Right lobe of liver (tissue), 6 donors: ENCODE measurements at places on chromosomes 5 and 9. TPM values are rescaled to one million over a fixed set of nuclear protein-coding genes. Genes with fewer than 3 reads are reported as not detected.
A peak's percentile ranks its signal among the peaks of the same experiment; 100 is the strongest.

ADAM19 gene
- 1.8 TPM for total RNA-seq

HAVCR2 gene
- 3.0 TPM for total RNA-seq

GRCh38 chr5:61329550-61330128 lies 2.4 kb upstream of the ZSWIM6 start:
- DNase-seq = no peak
- H3K4me1 ChIP-seq = no peaks in the 10 kb centered on the region
- no peaks in the 10 kb centered on the region for H3K27me3 ChIP-seq
- H3K36me3 ChIP-seq = no peaks in the 10 kb centered on the region
- H3K27ac ChIP-seq = peak overlapping the region; percentile 96
- no peak overlapping the region for H3K4me3 ChIP-seq

CCDC171 gene
- total RNA-seq = 0.47 TPM

GRCh38 chr5:74426506-74426905 lies 214.0 kb downstream of the ENC1 start:
- DNase-seq = no peak
- no peaks in the 10 kb centered on the region for H3K36me3 ChIP-seq
- no peak overlapping the region for H3K4me3 ChIP-seq
- no peaks in the 10 kb centered on the region for H3K27me3 ChIP-seq
- no peaks in the 10 kb centered on the region for H3K4me1 ChIP-seq

DNA sequence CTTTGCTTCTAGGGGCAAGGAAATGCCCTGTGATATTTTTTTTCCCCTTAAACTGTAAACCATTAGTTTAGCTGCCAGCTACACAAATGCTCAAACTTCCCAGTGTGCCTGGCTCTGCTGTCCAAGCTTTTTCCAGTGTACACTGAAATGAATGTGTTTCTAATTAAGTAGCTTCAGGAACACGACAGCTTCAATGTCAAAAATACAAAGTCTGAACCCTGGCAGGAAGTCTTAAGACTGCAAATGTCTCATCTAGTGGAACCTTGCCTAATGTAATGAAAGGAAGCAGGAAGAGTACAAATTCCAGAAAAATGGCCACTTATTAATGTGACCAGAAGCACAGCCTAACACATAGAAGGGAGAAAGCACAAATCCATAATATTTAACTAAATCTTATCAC lies 255.2 kb downstream of the CRB2 start:
- H3K36me3 ChIP-seq = no peaks in the 10 kb centered on the region
- no peak overlapping the region for H3K4me3 ChIP-seq
- no peak overlapping the region for H3K27ac ChIP-seq
- H3K4me1 ChIP-seq = no peaks in the 10 kb centered on the region

DNA sequence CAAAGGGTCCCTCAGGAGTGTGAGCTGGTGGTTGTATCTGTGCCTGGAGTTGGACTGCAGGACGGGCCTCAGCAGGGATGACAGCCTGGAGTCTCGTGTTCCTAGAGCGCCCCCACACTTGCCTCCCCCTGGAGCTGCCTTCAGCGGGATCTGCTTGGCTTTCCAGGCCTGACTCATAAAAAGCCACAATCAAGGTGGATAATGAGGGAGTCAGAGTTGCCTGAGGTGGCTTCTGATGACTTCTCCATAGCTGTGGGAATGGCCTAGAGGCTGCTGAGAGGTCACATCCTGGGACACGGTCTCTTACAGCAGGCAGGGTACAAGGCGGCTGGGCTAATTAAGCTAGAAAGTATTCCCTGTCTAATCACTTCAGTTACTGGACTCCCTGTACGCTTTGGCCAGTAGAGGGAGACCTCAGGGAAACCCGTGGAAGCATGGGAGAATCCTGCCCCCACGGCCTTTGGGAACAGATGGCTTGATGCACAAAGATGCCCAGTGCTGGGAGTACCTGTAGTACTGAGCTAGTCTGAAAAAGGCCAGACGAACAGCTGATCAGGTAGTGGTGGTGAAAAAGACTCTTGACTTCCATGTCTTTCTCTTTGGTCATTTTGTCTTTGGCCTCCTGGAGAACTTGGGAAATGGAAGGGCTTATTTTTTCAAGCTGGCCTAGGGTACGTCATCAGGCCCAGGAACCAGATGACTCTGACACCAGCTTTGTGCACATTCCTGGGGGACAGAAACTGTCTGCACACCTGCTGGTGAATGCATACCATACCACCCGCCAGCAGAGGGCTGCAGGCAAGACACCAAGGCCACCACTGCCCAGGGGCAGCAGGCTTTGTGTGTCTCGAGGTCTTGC lies 16.1 kb upstream of the FRRS1L start:
- no peak for DNase-seq
- H3K4me3 ChIP-seq = no peak overlapping the region
- no peaks in the 10 kb centered on the region for H3K4me1 ChIP-seq
- H3K36me3 ChIP-seq = no peaks in the 10 kb centered on the region

DNA sequence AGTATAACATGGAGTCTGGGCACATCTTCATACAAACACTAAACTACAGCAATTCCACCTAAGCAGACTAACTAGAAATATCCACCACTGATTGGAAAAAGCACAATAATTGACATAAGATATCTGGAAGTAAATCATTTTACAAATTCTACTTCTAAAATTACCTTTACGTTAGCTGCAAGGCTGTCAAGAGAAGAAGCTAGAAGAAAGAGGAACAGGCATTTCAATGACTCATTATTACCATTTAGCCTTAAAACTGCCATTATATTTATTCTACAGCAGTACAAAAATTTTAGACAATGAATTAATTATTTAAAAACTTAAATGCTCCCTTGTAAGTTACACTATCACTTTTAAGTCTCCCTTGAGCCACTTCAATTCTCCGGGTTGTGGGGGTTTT lies 43.4 kb upstream of the PLPP6 start:
- no peak overlapping the region for H3K27ac ChIP-seq
- H3K4me1 ChIP-seq = no peaks in the 10 kb centered on the region
- H3K4me3 ChIP-seq = no peak overlapping the region

DNA sequence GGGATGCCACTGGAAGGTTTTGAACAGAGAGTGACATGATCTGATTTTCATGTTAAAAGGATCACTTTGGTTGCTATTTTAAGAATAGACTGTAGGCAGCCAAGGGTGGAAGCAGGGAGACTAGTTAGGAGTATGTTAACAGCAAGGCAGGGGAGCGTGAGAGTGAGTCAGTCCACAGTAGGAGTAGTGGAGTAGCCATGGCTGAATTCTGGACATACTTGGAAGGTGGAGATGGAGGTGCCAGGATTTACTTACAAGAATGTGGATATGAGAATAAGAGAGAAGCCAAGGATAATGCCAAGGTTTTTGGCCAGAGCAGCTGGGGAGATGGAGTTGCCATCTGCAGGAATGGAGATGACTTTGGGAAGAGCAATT lies 118.8 kb downstream of the GALNT10 start:
- H3K4me3 ChIP-seq = no peak overlapping the region
- H3K4me1 ChIP-seq = no peaks in the 10 kb centered on the region
- DNase-seq = no peak

GRCh38 chr9:12773562-12773961 lies 1.3 kb upstream of the LURAP1L start:
- H3K27me3 ChIP-seq = no peaks in the 10 kb centered on the region
- H3K36me3 ChIP-seq = no peaks in the 10 kb centered on the region
- H3K4me3 ChIP-seq = no peak overlapping the region
- peak overlapping the region; percentile 8 for H3K27ac ChIP-seq

SLC25A48 gene
- 5.3 TPM for total RNA-seq

DNA sequence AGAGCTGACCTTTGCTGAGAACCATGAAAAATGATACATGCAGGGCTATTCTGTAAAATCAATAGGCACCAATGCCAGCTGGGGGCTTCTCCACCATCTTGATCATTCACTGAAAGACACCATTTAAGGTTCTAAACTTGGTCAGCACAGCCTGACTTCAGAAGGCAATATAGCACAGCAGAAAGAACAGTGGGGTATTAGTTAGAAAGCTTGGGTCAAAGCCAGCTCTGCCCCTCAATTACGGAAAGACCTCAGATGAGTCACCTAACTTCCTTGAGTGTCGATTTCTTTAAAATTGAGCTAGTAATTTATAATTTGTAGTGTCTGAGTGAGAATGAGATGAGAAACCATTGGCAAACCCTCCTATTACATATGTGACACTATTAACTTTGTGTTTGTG lies 3.4 kb downstream of the TNC start:
- H3K27me3 ChIP-seq = no peaks in the 10 kb centered on the region
- H3K4me1 ChIP-seq = peaks cover 13% of the 10 kb centered on the region
- no peak overlapping the region for H3K27ac ChIP-seq
- no peak for DNase-seq
- no peaks in the 10 kb centered on the region for H3K36me3 ChIP-seq

NOXA1 gene
- 4.8 TPM for total RNA-seq

DNA sequence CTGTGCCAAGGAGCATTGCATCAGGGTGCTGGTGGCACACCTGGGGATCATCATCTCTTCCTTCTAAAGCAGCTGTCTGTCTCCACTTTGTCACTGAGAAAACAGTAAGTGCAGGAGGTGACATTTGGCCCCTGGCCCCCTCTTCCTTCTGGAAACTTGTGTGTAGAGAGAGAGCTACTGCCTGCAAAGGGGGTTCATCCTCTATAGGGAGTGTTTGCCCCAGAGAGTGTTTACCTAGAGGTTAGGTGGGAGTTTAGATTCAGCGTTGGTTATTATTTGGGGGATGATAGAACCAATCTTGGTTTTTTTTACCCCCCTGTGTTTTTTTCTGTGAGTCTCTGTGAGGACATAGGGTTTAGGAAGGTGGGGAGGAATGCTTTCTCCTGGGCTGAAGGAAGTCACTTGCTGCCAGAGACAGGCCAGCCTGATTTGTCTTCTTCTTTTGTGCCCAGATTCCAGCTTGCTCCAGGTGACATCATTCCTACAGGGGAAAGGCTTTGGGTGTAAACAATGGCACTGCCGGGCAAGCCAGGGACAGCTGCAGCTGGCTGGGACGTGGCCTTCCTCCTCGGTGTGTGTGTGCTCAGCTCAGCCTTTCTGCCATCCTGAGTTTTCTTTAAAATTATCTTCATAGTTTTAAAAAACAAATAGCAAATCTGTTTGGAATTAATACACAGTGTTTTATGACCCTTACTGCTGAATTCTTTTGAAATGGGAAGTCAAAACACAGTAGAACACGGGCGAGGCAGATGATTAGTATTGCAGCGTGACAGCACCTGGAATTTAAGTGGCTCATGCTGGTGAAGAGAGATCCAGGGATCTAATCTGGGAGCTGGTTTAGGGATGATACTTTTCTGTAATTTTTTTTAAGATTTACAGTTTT lies 24.5 kb downstream of the PRRC2B start:
- H3K4me3 ChIP-seq = no peak overlapping the region
- no peaks in the 10 kb centered on the region for H3K36me3 ChIP-seq
- peak; percentile 65 for DNase-seq
- peak overlapping the region; percentile 33 for H3K27ac ChIP-seq
- peaks cover 14% of the 10 kb centered on the region for H3K4me1 ChIP-seq

GRCh38 chr9:130196643-130197042 lies 24.4 kb downstream of the NCS1 start:
- H3K4me1 ChIP-seq = no peaks in the 10 kb centered on the region
- H3K27me3 ChIP-seq = no peaks in the 10 kb centered on the region
- DNase-seq = no peak
- no peak overlapping the region for H3K27ac ChIP-seq

FRRS1L gene
- total RNA-seq = not detected

- no peaks in the 10 kb centered on the region for H3K36me3 ChIP-seq
- no peaks in the 10 kb centered on the region for H3K27me3 ChIP-seq
- DNase-seq = no peak
- no peak overlapping the region for H3K4me3 ChIP-seq
Observed at GRCh38 chr5:159202151-159202550, 7.2 kb downstream of the RNF145 start.

CTXN3 gene
- total RNA-seq = not detected

DNA sequence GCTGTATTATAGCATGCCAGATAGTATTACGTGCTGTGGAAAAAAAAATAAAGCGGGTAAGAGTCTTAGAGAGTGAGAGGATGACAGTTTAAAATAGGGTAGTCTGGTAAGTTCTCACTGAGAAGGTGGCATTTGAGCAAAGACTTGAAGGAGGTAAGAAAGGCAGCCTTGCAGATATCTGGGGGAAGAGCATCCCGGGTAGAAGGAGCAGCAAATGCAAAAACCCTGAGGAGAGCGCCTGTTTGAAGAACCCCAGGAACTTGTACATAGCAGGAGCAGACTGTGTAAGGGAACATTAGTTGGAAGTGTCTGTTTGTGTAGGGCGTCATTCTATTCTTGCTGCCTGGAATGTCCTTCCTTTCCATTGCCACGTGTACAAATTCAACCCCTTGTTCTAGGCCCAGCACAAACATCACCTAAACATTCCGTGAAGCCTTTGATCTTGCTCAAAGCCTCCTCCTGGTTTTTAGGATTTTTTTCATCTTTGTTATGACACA lies 2.6 kb downstream of the AP3S1 start:
- no peak overlapping the region for H3K27ac ChIP-seq
- no peaks in the 10 kb centered on the region for H3K27me3 ChIP-seq

PCAT7 gene
- 0.99 TPM for total RNA-seq

DNA sequence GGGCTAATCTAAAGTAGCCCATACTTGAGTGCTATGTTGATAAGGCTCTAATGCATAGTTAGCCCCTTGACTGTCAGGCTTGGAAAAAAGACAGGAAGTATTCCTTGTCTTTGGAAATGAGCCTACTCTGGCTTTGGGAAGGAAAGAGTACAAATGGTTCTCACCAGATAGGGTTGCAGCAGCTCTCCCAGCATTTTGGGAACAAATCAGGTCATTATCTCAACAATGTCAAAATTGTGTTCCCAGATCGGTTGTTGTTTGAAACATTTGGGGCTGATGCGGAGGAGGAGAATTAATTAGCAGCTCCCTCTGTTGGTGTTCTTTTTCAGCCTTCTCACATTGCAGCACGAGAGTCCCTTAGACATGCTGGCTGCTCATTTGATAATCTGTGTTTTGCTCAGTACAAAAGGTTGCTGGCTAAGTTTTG lies 294.7 kb upstream of the DMRT1 start:
- no peaks in the 10 kb centered on the region for H3K4me1 ChIP-seq
- no peaks in the 10 kb centered on the region for H3K27me3 ChIP-seq
- H3K36me3 ChIP-seq = no peaks in the 10 kb centered on the region
- no peak for DNase-seq

- no peaks in the 10 kb centered on the region for H3K4me1 ChIP-seq
- H3K27ac ChIP-seq = no peak overlapping the region
- H3K36me3 ChIP-seq = no peaks in the 10 kb centered on the region
- no peak overlapping the region for H3K4me3 ChIP-seq
- no peaks in the 10 kb centered on the region for H3K27me3 ChIP-seq
- no peak for DNase-seq
Observed at GRCh38 chr5:8333485-8333884, 464.5 kb downstream of the MTRR start.

FOXD4L6 gene
- total RNA-seq = not detected

DNA sequence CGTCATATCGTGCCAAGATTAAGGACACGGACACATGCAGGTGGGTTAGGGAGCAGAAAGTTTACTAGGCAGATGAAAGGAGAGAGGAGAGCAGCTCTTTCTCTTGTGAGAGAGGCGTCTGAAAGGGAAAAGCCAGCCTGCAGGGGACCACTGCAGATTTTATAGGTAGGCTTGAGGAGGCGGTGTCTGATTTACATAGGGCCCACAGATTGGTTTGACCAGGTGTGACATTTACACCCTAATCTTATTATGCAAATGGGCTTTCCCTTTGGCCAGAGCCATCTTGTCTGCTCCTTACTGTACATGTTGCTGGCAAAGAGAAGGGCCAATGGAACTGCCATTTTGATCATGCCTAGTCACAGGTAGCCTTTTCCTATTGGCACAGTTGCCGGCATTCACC lies 137.2 kb upstream of the TAF11L2 start:
- no peak for DNase-seq
- no peak overlapping the region for H3K4me3 ChIP-seq
- H3K27me3 ChIP-seq = no peaks in the 10 kb centered on the region
- no peaks in the 10 kb centered on the region for H3K36me3 ChIP-seq

- no peak overlapping the region for H3K27ac ChIP-seq
- no peaks in the 10 kb centered on the region for H3K4me1 ChIP-seq
- H3K4me3 ChIP-seq = no peak overlapping the region
- H3K27me3 ChIP-seq = no peaks in the 10 kb centered on the region
Observed at GRCh38 chr5:156949424-156949823, 13.6 kb downstream of the TIMD4 start.

SLC45A2 gene
- total RNA-seq = 0.20 TPM

FLT4 gene
- total RNA-seq = 15.1 TPM
